ENCODE measurements at places on chromosomes 3 and 15. TPM values are rescaled to one million over a fixed set of nuclear protein-coding genes. Genes with fewer than 3 reads are reported as not detected.

Gene RETNLB
- not detected for total RNA-seq

Gene HHLA2
- 2.1 TPM for total RNA-seq

Gene AADACL2
- total RNA-seq = not detected

Gene FSTL1
- total RNA-seq = 55.0 TPM

Gene EXD1
- not detected for total RNA-seq

Gene CRABP1
- total RNA-seq = not detected

Gene PP2D1
- not detected for total RNA-seq

Gene DYNC1LI1
- 7.6 TPM for total RNA-seq

DNA sequence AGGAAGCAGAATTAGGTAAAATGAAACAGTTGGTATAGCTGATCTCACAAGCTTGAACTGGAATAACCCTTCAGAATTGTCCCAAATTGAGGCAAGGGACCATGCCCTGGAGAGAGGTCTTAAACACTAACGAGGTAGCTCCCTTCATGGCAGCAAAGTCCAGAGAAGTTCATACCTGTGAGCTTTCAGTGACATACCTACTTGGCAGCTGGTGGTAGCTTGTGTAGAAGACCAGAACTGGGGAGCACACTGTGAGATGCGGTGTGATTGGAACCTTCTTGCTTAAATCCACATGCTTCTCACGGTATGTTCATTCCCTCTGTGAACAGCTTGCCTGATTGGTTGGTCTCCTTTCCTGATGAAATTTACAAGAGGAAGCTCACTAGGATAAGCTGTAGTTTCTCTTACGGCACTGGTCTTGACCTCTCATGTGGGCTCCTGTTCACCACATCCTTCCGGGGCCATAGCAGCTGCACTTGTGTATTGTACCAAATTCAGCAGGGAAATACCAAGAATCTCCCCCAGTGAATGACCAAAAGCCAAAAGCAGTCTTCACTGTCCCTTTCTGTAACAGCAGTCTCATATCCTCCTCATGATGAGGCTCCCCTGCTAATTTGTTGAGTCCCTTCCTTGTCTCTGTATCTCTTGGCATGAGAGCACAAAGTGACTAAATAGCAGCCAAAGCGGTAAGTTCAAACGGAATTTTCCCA lies 483.7 kb upstream of the FRG2C start:
- no peaks in the 10 kb centered on the region for H3K4me1 ChIP-seq
- no peak overlapping the region for H3K27ac ChIP-seq
- no peaks in the 10 kb centered on the region for H3K27me3 ChIP-seq
- DNase-seq = no peak
- H3K36me3 ChIP-seq = no peaks in the 10 kb centered on the region

GRCh38 chr3:194120789-194121770 lies 14.9 kb upstream of the HES1 start:
- peak overlapping the region; percentile 2 for H3K27ac ChIP-seq
- H3K4me3 ChIP-seq = no peak overlapping the region
- H3K27me3 ChIP-seq = no peaks in the 10 kb centered on the region
- no peak for DNase-seq
- peaks cover 45% of the 10 kb centered on the region for H3K4me1 ChIP-seq

DNA sequence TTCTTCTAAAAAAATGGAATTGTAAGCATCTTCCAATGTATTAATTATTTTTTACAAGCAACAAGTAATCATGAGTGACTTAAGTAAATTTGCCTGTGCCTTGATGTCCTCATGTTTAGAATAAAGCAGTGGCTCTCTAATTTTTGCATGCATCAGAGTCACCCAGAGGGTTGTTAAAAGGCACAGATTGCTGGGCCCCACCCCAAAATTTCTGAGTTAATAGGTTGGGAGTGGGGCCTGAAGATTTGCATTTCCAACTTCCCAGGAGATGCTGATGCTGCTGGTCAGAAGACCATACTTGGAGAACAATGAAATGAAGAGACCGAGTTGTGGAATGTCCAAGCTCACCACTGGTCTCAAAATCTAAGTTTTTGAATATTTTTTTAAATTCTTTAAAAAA lies 70.2 kb downstream of the ARHGAP31 start:
- H3K4me3 ChIP-seq = no peak overlapping the region
- H3K27me3 ChIP-seq = no peaks in the 10 kb centered on the region
- no peak for DNase-seq

DNA sequence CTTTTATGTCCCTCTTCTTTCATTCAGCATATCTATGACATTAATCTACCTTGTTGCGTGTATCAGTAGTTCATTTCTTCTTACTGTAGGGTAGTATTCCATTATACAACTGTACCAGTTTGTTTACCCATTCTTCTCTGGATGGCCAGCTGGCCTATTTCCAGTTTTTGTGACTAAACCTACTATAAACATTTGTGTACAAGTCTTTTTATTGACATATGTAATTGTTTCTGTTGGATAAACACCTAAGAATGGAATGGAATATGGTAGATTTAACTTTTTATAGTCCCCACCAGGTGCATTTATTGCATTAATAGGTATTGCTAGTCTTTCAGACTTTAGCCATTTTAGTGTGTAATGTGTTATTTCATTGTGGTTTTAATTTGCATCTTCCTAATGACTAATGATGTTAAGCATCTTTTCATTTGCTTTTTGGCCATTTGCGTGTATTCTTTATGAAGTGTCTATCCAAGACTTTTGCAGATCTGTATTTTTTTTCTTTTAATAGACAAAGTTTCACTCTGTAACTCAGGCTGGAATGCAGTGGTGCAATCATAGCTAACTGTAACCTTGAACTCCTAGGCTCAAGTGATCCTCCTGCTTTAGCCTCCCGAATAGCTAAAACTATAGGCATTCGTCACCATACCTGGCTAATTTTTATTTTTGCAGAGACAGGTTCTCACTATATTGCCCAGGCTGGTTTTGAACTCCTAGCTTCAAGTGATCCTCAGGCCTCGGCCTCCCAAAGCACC lies 41.9 kb upstream of the XRN1 start:
- H3K4me3 ChIP-seq = no peak overlapping the region
- no peaks in the 10 kb centered on the region for H3K36me3 ChIP-seq
- DNase-seq = no peak
- no peak overlapping the region for H3K27ac ChIP-seq
- H3K27me3 ChIP-seq = no peaks in the 10 kb centered on the region

GRCh38 chr3:24310887-24311286 lies 183.8 kb downstream of the THRB start:
- no peak for DNase-seq
- H3K36me3 ChIP-seq = no peaks in the 10 kb centered on the region
- H3K4me1 ChIP-seq = peaks cover 8% of the 10 kb centered on the region
- H3K27ac ChIP-seq = no peak overlapping the region
- no peaks in the 10 kb centered on the region for H3K27me3 ChIP-seq

GRCh38 chr3:168044049-168044448 lies 51.7 kb downstream of the GOLIM4 start:
- no peak overlapping the region for H3K27ac ChIP-seq
- H3K4me1 ChIP-seq = peaks cover 6% of the 10 kb centered on the region
- no peak overlapping the region for H3K4me3 ChIP-seq
- no peak for DNase-seq
- H3K36me3 ChIP-seq = no peaks in the 10 kb centered on the region

GRCh38 chr3:61885414-61885813 lies 324.0 kb downstream of the PTPRG start:
- H3K4me3 ChIP-seq = no peak overlapping the region
- H3K4me1 ChIP-seq = no peaks in the 10 kb centered on the region
- no peaks in the 10 kb centered on the region for H3K27me3 ChIP-seq
- DNase-seq = no peak
- no peaks in the 10 kb centered on the region for H3K36me3 ChIP-seq

- no peak for DNase-seq
- H3K36me3 ChIP-seq = no peaks in the 10 kb centered on the region
- no peak overlapping the region for H3K27ac ChIP-seq
- no peaks in the 10 kb centered on the region for H3K27me3 ChIP-seq
- H3K4me3 ChIP-seq = no peak overlapping the region
- no peaks in the 10 kb centered on the region for H3K4me1 ChIP-seq
These were observed 39.6 kb downstream of the CLDN11 start for GRCh38 chr3:170458285-170458684.

DNA sequence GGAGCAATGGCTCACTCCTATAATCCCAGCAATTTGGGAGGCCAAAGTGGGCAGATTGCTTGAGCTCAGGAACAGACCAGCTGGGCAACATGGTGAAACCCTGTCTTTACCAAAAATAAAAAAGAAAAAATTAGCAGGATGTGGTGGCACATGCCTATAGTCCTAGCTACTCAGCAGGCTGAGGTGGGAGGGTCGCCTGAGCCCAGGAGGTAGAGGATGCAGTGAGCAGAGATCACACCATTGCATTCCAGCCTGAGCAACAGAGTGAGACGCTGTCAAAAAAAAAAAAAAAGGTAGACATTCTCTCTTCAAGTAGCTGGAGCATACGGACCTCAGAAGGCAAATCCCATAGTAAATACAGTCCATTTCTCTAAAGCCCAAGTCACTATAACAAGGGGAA lies 7.1 kb upstream of the C3orf80 start:
- no peak overlapping the region for H3K27ac ChIP-seq
- no peak overlapping the region for H3K4me3 ChIP-seq
- H3K27me3 ChIP-seq = no peaks in the 10 kb centered on the region
- no peaks in the 10 kb centered on the region for H3K4me1 ChIP-seq

DNA sequence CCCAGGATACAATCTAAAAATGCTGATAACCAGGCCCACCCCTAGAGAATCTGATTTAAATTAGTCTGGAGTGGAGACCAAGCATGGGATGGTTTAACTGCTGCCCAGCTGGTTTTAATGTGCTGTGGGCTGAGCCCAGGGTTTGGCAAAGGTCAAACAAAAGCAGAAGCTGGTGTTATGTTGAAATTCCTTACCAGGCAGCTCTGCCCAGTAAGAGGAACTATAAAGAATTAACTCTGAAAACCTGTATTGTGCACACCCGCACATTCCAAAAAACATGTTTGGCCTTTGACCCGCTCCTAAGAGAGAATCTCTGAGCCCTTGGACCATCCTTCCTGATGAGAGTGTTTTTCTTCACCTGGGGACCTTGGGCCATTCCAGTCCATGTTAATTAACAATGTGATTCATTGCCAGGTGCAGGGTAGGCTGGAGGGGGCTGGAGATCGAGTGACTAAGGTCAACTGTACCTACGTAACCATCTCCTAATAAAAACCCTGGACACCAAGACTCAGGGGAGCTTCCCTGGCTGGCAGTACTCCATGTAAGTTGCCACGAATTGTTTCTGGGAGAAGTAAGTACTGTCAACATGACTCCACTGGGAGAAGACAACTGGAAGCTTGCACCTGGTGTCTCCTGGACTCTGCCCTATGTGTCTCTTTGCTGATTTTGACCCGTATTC lies 10.9 kb downstream of the CCDC13 start:
- H3K4me1 ChIP-seq = peaks cover 4% of the 10 kb centered on the region
- peak; percentile 43 for DNase-seq
- H3K27ac ChIP-seq = no peak overlapping the region
- H3K27me3 ChIP-seq = no peaks in the 10 kb centered on the region
- no peaks in the 10 kb centered on the region for H3K36me3 ChIP-seq

DNA sequence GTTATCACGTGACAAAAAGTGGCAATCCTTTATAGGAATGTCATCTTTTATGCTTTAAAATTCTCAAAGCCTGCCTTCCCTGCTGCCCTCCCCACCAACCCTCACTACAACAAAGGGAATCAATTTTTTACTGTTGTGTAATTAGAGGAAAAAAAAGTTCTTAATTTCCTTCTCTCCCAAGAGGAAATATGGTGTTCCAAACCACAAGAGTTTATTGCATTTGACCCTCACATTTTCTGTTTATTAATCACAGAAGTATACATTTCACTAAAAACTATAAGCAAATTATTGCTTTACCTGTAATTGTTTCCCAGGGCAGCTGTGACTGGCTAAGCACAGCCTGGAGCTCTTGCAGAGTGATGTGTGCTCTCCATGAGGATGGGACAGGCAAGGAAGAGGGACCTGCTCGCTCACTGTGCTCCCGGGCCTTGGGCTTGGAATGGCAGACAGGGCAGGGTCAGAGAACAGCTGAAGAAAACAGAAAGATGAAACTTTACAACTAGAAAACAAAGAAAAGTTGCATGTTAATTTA lies 31.3 kb upstream of the ATP10A start:
- no peaks in the 10 kb centered on the region for H3K4me1 ChIP-seq
- H3K27me3 ChIP-seq = no peaks in the 10 kb centered on the region
- no peak for DNase-seq
- H3K4me3 ChIP-seq = no peak overlapping the region

DNA sequence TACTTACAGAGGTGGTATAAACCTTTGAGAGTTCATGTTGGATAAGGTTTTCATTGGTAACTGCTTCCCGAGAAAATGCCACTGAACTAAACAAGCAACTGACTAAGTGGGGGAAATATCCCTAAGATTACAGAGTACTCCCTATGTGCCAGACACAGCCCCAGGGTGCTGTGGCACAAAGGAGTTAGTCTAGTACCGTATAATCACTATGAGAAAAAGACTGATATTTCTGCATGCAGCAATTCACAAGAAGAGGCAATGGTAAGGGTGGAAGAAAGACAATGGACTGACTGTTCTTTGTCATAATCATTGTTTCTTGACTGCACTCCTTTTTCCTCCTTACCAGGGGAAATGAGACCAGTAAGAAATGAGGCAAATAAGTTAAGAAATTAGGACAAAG lies 20.0 kb upstream of the SLC25A26 start:
- no peaks in the 10 kb centered on the region for H3K4me1 ChIP-seq
- H3K27ac ChIP-seq = no peak overlapping the region
- H3K27me3 ChIP-seq = no peaks in the 10 kb centered on the region
- DNase-seq = no peak
- H3K4me3 ChIP-seq = no peak overlapping the region

DNA sequence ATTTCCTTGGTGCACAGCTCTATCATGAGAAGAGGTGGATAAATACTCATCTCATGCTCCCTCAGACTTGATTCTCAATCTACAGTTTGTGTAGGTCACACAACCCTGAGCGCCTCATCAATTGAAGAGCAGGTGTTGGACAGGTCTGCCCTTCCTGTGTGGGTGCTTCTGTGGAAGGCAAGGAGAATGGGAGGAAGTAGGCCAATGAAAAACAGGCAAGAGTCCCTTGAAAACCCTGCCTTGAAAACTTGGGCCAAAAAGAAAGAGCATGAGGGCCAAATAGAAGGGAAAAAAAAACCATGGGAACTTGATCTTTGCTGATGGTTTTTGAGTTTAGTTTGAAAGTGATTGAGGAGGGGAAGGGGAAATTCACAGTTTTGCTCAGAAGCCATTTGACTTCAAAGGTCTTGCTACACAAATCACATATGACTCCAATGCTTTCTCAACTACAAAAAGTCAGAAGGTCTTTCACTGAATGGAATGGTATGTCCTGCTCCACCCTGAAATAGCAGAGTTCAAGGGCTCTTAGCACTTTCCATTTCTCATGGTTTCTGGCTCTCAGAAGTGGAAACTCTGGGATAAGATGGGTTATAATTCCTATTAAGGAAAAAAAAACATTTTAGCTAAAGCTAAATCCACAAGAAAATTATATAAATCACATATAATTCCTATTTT lies 37.2 kb upstream of the TM4SF1 start:
- H3K27me3 ChIP-seq = no peaks in the 10 kb centered on the region
- H3K27ac ChIP-seq = no peak overlapping the region
- peaks cover 19% of the 10 kb centered on the region for H3K4me1 ChIP-seq
- no peak for DNase-seq
- H3K4me3 ChIP-seq = no peak overlapping the region

- DNase-seq = no peak
- H3K4me3 ChIP-seq = no peak overlapping the region
- H3K27me3 ChIP-seq = no peaks in the 10 kb centered on the region
- H3K4me1 ChIP-seq = no peaks in the 10 kb centered on the region
These were observed 61.4 kb downstream of the BCHE start for GRCh38 chr3:165775824-165776223.

GRCh38 chr3:29683018-29683993 lies 402.4 kb downstream of the RBMS3 start:
- DNase-seq = no peak
- no peak overlapping the region for H3K27ac ChIP-seq
- H3K4me1 ChIP-seq = peaks cover 13% of the 10 kb centered on the region
- H3K27me3 ChIP-seq = no peaks in the 10 kb centered on the region
- H3K4me3 ChIP-seq = no peak overlapping the region
